ENCODE measurements at places on chromosomes 11 and 22.

- DNase-seq, result no peak
Observed at GRCh38 chr22:43293259-43293654, 49.9 kb downstream of the SCUBE1 start.

- DNase-seq, result no peak
Observed at GRCh38 chr11:11171285-11171684, 181.8 kb downstream of the CSNK2A3 start.

- no peak for DNase-seq
Observed at GRCh38 chr22:26339755-26340154, 89.3 kb upstream of the ASPHD2 start.

DNA sequence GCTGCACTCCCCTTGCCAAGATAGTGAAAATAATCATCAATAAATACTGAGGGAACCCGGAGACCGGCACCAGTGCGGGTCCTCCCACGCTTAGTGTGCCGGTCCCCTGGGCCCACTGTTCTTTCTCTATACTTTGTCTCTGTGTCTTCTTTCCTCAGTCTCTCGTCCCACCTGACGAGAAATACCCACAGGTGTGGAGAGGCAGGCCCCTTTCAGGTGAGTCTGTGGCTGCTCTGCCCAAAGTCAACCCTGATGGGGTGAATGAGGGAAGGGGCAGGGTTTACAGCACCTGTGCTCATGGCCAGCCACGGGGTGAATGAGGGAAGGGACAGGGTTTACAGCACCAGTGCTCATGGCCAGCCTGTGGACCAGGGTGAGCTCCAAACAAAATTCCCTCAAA lies 4.7 kb downstream of the BET1L start:
- no peak for DNase-seq

DNA sequence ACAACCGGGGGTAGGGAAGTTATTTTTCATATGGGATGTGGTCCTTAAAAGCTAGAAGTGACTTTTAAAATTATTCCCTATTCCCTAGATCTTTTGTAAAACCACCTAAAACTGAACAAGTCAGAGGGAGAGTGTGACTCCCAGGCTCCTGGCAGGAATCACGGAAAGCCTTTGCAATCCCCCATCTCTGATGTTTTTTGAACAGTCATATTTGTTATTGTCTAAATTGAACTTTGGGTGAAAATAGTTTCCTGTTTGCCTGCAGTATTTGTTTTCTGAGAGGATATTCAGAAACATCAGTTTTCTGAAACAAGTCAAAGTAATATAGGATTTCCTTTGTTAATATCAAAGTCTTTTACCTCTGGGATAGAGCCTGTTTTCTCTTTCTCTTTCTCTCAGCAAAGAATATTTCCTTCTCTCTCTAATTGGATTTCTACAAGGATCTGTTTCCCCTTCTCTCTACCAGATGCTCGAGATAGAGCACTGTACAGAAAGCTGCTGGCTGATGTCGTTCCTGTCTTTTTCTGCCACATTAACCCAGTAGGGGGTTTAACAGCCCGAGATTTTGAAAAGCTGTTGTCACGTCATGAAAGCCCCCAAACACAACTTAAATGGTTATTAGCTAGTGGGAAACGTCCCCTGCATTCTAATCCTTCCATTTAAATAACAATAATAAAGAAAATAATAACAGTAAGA lies 132.2 kb upstream of the PITPNB start:
- no peak for DNase-seq

DNA sequence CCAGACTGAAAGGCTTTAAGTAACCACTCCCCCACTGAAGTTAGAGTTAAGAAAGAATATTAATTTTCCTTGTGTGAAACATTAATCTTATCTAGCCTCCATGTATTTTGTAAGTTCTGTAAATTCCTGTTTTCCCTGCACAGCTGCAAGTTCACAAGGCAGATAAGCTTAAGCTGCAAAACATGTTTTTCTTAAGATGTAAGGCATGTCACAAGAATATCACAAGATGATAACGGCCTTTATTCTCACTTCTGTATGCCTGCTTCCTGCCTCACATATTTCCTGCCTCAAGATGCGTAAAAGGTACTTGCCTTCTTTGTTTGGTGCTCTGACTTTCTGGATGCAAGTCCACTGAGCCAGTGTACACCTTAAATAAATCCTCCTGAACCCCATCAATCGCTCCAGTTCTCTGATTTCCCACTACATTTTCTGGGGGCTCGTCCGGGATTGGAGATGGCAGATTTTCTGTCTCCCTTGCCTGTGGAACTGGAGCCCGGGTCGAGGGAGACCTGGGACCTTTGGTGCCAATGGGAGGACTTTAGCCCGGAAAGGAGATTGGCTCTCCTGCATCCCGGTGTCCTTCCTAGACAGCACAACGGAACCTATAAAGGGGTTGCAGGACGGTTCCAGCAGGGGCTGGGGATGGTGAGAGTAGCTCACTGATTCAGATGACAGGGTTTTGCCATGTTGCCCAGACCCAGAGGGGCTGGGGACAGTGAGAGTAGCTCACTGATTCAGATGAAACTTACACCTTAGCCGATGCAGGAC lies 30.2 kb downstream of the PPARA start:
- DNase-seq, result no peak

DNA sequence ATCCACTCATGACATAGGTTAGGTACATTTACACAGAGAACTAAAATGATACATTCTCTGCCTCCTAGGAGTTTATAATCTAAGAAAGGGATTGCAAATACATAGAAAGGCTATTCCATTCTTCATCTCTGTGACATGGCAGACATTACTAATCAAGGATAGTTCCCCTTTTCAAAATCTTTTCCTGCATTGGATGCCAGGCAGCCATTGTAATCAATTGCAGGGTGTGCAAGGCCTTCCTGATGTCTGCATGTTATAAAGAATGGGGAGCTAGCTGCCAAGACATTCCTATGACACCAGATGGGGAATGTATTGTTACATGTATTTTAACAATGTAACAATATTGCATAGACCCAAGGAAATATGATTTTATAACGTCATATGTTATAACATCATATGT lies 82.0 kb downstream of the KIRREL3 start:
- no peak for DNase-seq

DNA sequence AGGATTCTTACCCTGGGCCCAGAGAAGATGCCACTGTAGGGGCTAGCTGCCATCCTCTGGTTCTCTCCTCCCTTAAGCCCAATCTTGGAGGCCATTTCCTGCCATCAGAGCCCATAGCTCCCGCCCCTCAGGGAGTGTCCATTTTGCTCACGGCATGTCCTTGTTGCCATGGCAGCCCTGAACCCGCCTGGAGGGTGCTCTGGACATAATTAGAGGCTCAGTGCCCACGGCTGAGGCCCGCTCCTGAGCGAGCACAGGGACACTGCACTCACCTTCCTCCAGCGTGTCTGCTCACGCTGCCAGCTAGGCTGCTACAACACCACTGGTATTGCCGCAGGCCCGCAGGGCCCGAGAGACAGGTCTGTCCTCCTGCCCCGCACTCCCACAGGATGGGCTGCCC lies 11.1 kb upstream of the SUSD2 start:
- no peak for DNase-seq

DNA sequence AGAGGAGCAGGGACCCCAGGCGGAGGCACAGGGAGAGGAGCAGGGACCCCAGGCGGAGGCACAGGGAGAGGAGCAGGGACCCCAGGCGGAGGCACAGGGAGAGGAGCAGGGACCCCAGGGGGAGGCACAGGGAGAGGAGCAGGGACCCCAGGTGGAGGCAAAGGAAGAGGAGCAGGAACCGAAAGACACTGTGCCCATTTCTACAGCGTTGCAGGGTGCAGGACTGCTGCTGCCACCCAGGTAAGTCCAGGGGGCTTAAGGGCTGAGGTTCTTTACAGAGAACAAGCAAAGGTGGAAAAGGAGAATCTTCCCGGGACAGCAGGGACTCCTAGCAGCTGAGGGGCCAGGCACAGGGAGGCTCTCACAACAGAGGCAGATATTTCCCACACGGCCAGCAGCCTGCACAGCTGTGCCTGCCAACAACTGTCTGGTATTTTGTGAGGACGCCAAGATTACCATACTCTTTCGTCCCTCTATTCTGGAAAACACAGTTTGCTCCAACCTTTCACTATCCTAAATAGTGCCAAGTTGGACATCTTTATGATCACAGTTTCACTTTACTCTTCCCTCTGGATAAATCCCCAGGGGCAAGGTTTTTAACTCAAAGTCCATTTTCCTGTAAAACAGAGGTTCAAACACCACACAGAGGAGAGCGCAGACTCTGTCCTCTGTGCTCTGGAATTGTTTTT lies 39.4 kb downstream of the SHANK2 start:
- DNase-seq, result no peak

- DNase-seq, result no peak
Observed at GRCh38 chr11:85737738-85738137, 51.7 kb upstream of the CCDC89 start.

- peak; percentile 32 for DNase-seq
Observed at GRCh38 chr22:42863349-42863961, 6.4 kb upstream of the ARFGAP3 start.

DNA sequence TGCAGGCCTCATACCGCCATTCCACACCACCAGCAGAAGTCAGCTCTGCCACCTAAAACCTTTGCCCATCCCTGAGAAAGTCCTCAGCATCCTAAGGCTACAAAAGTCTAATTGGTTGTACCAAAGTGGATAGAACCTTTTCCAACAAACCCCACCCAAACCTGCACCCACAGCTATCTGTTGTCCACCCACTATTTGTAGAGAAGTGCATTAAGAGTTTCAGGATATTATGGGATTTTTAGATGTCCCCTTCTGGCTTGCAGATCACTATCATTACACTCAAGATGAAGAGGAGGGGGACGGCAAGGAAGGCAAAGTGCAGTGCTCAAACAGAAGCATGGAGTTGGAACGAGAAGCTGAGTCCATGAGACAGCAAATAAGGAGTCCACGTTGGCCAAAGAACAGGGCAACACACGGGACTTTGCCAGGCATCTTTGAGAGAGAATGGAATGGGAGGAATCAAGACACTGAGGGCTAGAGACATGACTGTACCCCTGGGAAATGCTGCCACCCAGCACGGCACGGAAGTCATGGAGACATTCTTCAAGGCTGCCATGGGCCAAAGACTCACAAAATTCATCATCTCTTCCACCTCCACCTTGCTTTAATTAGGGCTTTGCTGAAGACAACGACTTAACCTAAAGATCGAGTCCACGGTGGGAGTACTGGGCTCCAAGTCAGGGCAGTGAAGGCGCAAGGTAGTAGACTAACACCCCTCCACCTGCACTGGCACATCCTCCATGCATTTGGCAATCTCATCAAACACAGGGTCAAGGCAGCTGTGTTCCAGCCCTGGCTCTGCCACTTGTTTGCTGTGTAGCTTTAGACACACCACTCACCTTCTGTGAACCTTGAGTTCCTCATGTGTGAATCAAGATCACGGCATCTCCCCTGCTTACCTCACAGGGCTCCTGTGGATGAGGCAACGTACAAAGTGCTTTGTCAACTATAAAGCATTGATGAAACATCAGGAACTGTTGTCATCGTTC lies 112.9 kb upstream of the TMEM45B start:
- DNase-seq, result no peak

- no peak for DNase-seq
Observed at GRCh38 chr11:64384981-64385944, 26.3 kb downstream of the RPS6KA4 start.

GRCh38 chr11:2374456-2375201 lies 2.5 kb upstream of the CD81 start:
- DNase-seq, result no peak

DNA sequence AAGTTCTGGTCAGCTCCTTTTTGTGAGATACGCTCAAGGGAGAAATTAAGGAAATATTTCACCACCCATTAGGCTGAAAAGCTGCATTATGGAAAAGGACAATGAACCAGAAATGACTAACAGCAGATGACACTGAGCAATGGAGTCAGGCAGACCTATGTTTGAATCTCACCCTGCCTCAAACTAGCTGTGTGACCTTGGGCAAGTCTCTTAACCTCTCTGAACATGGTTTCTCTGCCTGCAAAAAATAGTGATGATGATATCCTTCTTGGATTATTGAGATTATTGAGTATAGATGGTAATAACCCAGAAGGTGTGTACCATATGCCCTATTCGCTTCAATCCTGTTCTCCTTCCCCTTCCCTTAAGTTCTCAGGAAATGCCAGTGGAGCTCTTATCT lies 2.9 kb upstream of the PRDM11 start:
- DNase-seq, result no peak

- DNase-seq, result no peak
Observed at GRCh38 chr11:122359081-122359571, 243.1 kb upstream of the BLID start.

- peak; percentile 25 for DNase-seq
Observed at GRCh38 chr22:38305471-38306448, 11.5 kb downstream of the CSNK1E start.

DNA sequence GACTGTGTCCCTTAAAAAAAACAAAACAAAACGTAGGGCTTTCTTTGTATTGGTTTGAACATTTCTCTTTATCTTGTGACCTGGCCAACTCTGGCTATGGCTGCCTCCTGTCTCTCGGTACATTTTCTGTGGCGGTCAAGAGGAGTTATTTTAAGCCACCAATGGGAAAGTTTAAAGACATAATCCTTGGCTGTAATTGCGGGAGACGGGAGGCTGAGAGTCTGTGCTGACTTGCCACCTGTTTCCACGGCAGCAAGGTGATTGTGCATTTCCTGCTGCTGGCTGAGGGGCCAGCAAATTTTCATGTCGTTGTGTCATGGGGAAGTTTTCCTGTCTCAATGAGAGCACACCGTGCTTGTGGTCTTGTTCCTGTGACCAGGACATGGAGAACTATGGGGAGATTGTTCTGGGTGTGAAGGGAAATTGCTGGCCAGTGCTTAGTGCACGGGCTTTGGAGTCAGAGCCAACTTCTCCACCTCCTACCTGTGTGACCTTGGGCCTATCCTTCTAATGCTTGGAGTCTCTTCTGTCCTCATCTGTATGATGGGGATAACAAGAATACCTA lies 11.0 kb downstream of the PTPRJ start:
- DNase-seq, result no peak

DNA sequence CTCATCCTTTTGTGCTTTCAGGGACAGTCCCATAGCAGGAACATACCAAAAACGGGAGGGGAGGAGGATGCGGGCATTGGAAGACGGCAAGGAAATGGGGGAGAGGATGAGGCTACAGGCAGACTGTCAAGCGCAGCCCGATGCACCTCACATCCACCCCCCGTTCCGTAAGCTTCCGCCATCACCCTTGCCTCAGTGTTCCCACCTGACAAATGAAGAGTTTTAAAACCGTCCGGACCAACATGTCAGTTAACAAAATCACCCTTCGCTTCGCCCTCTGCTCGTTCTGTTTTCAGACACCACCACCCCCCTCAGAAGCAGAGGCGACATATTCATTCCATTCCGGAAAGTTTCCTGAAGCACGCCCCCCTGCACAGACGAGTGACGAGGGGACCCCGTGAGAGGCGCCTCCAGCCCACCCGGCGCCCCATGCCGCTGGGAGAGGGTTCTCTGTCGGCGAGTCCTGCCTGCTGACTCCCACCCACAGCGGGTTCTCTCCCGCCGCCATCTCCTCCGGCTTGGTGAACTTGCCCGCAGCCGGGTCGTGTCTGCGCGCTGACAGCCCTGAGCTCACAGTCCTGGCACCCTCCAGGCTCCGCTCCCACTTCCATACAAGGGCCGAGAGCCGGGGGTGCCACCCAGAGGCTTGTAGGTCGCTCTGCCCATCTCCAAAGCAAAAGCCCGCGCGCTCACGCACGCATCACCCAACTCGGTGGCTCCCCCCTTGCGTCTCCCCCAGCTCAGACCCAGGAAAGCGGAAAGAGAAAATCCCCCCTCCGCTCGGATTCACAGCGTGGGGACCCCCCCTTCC lies 1.5 kb downstream of the IGSF9B start:
- no peak for DNase-seq

Measured in stimulated activated CD4-positive, alpha-beta T cell treated with anti-CD3 and anti-CD28 coated beads, TNF-alpha, amount 100 ng/mL, for 48 hours (primary cell).